ENCODE measurements at places on chromosomes 11 and 22.

DNA sequence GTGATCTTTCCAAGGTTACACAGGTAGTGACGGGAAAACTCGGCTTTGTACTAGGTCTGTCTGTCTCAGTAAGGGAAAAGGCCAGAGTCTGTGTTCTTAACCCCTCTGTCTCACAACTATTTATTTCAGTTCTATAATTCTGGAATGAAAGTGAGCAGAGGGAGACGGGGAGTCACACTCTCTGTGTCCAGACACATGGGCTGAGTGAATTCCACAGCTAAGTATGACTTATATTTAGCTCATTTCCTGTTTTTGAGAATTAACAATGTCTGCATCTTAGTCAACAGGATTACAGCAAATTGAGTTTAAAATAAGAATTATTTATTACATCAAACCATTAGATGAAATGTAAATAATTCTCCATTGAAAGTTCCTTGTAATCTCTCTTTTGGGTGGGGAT, 62.5 kb upstream of the OR4B1 start:
- no peak for DNase-seq

DNA sequence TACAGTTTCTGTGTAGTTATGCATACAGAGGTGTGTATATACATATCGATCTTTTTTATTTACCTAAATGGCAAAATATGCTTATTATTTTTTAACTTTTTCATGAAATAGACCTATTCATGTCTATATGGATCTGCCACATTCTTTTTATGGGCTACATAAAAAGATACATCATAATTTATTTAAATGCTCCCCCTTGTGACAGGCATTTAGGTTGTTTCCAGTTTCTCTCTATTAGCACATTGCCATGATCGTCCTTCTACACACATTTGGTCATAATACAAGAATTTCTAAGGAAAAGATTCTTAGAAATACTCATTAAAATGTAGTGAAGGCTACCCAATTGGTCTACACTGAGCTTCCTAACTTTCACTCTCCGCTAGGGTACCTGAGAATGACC, 1067.4 kb downstream of the OPCML start:
- no peak for DNase-seq

- DNase-seq: no peak
Observed at GRCh38 chr22:34849965-34850364, 216.0 kb upstream of the ISX start.

DNA sequence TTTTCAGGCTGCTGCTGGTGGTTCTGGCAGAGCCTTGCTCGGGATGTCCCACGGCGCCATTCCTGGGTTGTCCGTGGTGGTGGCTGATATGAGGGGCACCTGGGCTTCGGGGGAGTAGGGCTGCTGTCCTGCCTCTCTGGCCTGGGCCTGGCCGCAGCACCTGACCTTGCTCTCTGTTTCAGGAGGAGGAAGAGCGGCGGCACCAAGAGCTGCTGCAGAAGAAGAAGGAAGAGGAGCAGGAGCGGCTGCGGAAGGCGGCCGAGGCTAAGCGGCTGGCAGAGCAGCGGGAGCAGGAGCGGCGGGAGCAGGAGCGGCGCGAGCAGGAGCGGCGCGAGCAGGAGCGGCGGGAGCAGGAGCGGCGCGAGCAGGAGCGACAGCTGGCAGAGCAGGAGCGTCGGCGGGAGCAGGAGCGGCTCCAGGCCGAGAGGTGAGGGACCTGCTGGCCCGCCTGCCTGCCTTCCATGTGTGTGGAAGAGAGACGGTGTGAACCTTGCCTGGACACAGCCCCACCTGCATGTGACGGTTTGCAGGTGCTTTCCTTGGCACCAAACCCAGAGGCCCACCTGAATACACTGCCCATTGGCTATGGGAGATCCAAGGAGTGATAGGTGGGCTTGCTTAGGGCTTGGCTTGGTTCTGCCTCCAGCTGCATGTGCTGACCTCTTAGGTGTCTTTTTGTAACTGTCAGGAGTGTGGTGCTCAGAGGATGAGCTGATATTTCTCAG, 22.8 kb downstream of the INCENP start:
- no peak for DNase-seq

DNA sequence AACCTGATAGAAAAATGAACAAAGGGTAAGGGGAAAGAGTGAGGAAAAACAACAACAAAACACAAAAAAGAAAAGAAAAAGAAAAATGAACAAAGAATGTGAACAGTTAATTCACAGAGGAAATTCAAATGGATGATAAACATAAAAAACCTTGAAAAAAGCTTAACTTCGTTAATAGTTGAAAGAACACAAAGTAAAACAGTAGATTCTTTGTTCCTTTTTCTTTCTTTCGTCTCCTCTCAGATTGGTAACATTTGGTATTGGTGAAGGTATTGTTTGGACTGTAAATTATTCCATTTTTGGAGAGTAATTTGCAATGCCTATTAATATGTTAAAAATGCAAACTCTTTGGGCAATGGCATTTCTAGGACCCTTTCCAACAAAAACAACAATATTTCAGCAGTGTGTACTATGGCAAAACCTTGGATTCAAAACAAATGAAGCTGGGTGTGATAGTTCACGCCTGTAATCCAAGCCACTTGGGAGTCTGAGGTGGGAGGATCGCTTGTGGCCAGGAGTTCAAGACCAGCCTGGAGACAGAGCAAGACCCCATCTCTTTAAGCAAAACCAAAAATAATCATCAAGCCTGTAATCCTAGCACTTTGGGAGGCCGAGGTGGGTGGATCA, 3.3 kb upstream of the BACE1 start:
- DNase-seq: no peak

DNA sequence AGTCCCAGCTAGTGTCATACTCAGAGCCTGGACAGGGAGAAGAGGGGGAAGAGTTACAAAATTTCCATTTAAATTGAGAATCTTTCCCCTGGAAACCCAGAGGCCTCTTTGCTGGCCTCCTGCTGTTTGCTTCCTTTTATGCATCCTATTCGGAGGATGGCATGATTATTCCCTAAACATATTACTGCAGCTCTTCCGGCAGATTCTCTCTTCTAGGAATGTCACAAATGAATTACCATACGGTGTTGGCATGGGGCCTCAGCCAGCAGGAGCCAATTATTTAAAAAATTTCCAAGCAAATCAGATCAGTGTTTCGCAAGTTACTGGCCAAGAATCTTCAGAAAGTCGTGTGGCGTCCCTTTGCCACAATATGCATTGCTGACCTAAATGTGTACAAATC, 326.7 kb upstream of the NCAM1 start:
- DNase-seq: no peak

DNA sequence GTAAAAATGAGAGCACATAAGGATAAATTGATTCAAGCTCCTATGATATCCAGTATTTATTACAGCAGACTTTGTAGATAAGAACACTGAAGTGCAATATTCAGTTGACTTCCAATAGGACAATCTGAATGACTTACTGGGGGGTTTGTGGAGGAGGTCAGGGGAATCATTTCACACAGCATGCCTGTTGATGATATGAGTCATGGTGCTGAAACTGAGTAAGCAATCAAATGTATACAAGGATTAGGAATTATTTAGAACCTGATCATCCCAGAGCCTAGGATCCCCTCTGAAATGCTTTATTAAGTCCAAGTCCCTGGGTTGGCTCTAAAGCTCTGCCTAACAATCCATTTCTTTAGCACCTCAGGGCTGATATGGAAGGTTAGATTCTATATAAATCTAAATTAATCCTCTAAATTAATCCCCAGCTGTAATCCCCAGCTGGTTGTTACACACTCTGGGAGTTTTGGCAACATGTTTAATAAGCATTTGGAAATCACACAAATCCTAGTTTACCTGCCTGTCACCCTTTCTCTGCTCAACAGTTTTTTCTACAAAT, 326.4 kb downstream of the GUCY1A2 start:
- no peak for DNase-seq

DNA sequence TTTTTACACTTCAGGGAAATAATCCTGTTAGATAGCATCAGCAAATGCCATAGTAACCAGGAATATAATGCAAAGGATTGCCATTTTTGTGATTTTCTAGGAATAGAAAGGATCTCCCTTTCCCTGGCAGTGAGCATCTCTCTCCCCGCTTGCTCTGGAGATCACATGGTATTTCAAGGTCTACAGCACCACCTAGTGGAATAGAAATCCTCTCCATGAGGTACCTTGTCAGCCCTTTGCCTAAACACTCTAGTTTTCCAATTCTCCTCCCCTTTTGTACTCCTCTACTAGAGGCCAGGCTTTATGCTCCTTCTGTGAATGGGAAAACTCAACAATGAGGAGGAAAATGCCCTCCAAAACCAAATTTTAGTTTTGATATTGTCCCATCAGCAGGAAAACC, 78.4 kb downstream of the XRRA1 start:
- no peak for DNase-seq

DNA sequence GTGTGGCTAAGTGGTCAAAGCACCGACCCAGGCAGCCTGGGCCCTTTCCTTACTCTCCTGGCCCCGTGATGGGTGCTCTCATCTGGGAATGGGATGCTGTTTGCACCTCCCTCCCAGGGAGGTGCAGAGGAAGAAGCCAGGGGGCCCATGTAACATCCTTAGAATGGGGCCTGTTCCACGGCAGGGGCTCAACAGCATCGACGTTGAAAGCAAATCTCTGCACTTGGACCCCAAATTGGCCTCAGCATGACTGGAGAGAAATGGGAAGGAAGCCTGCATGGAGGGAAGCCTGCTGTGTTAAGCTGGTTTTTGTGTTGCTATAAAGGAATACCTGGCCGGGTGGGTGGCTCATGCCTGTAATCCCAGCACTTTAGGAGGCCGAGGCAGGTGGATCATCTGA, 1288.4 kb downstream of the TBC1D22A start:
- no peak for DNase-seq

- no peak for DNase-seq
Observed at GRCh38 chr11:17129003-17129402, 51.5 kb upstream of the RPS13 start.

- no peak for DNase-seq
Observed at GRCh38 chr11:118009864-118010737, 23.9 kb downstream of the IL10RA start.

DNA sequence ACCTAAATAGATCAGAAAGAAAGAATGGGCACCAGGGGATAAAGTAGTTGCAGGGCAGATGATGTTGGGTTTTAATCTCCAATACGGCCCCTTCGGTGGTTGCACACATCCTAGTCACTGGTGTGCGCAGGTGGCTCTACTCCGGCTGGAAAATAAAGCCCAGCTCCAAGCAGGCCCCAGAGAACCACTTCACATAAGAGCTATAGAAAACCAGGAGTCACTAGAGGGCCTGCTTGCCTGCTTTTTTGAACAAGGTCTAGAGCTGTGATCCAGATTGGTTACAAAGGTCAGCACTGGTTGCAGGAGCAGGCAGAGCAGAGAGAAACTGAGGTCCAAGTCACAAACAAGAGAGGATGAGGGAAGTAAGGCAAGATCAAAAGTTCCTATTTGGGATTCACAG, 41.5 kb upstream of the MS4A8 start:
- no peak for DNase-seq

- no peak for DNase-seq
Observed at GRCh38 chr22:47168441-47168840, 406.0 kb downstream of the TBC1D22A start.

- no peak for DNase-seq
Observed at GRCh38 chr11:23632293-23632692, 772.0 kb upstream of the CCDC179 start.

DNA sequence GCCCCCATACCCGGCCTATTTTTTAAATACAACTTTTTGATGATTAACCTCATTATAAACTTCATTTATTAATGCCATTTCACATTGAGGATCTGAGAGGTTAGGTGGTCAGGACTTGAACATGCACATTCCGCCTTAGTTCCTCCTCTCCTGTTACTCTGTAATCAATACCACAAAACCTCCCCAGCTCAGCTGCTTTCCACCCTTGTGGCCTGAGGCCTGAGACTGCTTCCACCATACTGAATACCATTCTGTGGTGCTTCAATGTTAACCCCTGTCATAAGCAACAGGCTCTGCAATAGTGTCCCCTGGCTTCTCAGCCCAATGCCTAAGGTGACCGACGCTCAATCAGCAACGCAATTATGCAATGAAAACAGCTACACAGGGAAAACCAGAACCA, 405.4 kb downstream of the ETS1 start:
- no peak for DNase-seq

GRCh38 chr22:43437871-43438475, 26.2 kb downstream of the MPPED1 start:
- no peak for DNase-seq
